ENCODE measurements at places on chromosomes 1 and 21. TPM values are rescaled to one million over a fixed set of nuclear protein-coding genes. Genes with fewer than 3 reads are reported as not detected.

Gene NBL1
- total RNA-seq = 23.5 TPM

Gene ITGB2
- 8.5 TPM for total RNA-seq

Gene NEXN
- total RNA-seq = 0.94 TPM

Gene PPP1R8
- 48.5 TPM for total RNA-seq

Gene SMIM1
- total RNA-seq = 2.5 TPM

Gene DNASE2B
- total RNA-seq = not detected

Gene DMRTA2
- total RNA-seq = 5.3 TPM

Gene IL19
- total RNA-seq = not detected

Gene CFHR1
- total RNA-seq = 0.31 TPM

Gene FAM3B
- not detected for total RNA-seq

Gene HHIPL2
- total RNA-seq = 0.94 TPM

Gene RPE65
- 0.31 TPM for total RNA-seq

Gene FCER1G
- 3.8 TPM for total RNA-seq
